Fibroblast of villous mesenchyme (primary cell): ENCODE measurements at places on chromosomes 4 and X. TPM values are rescaled to one million over a fixed set of nuclear protein-coding genes. Genes with fewer than 3 reads are reported as not detected.

PABPC5 gene
- 1.3 TPM in 2 replicates for total RNA-seq

FAM47C gene
- not detected in 2 replicates for total RNA-seq

DNA sequence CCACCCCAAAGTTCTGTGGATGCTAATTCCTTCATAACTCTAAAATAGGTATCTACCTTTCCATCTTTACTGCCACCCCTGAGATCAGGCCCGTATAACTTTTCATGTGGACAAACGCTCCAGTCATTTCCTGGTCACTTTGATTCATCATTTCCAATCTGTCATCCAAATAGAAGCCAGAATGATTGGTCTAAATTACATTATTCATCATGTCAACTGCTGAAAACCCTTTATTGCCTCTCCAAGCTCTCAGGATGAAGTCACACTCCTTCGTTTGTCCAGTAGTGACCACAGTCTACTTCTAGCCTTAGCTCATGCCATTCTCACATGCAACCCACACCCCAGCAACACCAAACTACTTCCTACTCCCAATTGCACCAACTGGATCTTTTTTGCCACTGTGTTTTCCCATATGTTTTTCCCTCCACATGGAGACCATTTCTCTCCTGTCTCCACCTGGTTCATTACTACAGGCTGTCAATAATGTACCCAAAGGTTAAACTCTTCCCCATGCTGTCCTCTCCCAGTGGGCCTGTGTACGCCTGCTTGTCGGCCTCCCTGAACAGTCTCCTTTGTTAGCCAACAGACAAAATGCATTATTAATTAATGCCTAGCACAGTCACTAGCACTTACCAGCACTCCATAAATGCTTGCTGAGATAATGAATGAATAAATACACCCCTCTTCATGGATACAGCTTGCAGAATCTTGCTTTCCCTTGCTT is 382.6 kb upstream of the NOCT start:
- DNase-seq, result no peak

GRCh38 chrX:151085207-151085606 is 91.2 kb upstream of the GPR50 start:
- no peak for DNase-seq

DNA sequence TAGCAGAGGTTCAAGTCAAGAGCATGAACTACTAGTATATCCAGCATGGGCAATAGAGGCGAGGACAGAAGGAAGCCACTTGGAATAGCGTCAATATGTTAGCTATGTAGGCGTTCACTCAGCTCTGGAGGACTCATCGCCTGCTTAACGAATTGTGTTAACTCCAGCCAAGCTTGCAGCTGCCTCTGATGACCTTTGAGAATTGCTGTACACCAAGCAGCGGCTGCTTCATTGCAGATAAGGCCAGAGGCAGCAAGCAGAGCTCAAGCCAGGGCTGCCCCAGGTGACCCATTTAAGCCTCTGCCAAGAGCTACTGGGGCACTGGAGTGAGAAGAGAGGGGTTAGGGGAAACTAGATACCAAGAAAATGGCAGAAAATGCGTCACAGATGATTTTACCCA is 160.2 kb upstream of the IGFBP7 start:
- DNase-seq, result no peak
